ENCODE measurements at places on chromosomes 16 and 17. TPM values are rescaled to one million over a fixed set of nuclear protein-coding genes. Genes with fewer than 3 reads are reported as not detected.

DNA sequence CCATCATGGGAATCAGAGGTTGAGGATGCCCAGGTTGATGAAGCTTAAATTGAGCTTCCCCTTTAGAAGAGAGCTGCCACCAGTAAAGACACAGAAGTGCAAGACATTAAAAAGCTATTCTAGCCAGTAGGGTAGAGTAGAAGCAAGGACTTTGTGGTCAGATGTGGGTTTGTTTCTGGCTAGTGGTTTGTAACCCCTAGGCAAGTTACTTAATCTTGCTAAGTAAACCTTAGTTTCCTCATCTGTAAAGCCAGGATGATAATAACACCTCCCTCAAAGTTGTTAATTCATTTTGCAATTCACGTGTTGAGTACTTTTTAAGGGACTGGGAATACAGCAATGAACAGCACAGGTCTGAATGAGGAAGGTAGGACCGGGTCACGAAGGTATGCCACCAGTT is 3.6 kb downstream of the SNTB2 start:
- no peak for DNase-seq

DNA sequence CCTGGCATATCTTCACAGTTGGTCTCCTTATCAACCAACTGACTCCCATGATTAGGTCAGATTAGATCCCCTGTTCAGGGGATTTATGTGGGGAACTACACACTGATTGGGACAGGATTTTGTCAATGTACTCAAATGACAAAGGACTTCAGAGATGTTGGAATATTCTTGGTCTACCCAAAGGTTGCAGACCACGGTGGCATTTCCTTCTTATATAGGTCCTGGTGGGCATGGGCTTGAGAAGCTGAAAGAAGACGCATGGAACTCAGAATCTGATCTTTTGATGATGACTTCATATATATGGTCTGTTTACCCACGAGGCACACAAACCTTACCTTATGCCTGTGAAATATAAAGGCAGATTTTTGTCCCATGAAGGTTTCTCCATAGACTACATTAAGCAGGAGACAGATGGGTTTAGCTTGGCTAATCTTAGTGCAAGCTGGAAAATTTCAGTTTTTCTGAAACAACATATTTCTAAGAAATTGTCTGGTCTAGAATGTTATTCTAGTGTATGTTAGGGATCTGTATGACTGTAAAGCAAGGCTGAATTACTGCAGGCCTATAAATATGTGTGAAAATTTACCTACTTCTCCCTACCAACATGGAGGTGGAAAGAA is 33.5 kb downstream of the HLF start:
- no peak for DNase-seq

GRCh38 chr16:57537194-57537505 is 779 bp upstream of the CCDC102A start:
- no peak for DNase-seq

DNA sequence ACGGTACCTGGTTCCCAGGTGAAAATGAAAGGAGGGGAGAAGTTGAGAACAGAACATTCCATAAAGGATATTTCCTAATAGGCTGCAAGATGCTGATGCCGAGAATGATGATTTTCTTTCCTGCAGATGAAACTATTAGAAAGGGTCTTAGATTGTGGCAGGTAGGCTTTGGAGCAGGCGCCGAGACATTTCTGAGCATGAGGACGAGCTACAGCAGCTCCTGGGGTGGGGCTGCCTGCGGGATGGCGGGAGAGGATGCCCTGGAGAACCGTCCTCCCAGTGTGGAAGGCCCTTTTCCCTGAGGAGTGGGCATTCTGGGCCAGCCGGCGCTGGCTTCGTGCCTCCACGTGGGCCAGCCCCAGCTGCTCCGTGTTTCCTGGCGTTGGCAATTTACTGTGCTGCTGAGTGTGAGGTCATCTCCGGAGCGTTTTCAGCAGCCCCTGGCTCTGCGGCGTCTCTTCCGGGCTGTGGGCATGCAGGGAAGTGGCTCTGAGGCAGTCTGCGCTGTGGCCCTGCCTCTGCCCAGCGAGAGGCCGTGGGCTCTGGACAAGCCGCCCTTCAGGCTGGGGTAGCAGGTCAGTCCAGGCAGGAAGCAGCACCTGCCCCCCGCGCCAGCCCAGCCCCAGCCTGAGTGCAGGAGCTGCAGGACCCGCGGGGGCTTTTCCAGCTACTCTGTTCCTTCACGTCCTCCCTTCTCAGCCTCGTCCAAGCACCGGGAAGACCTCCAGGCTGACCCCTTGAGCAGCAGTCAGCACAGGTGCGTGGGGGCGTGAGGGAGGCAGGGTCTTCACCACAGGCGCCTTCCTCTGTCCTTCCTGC is 12.2 kb downstream of the ENGASE start:
- no peak for DNase-seq

DNA sequence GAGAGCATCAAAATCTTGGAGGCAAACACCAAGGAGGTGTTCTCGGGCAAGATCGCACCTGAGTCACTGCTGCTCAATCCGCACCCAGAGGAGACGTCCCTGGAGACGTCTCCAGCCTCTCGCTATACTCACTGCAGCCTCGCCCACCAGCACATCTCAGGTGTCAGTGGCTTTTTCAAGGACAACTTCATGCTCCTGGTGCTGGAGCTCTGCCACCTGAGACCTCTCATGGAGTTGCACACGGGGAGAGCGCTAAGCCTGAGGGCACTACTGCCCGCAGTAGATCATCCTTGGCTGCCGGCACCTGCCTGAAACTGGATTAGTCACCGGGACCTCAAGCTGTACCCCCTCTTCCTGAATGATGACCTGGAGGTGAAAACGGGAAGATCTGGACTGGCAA is 2.6 kb upstream of the MBTPS1 start:
- no peak for DNase-seq

DNA sequence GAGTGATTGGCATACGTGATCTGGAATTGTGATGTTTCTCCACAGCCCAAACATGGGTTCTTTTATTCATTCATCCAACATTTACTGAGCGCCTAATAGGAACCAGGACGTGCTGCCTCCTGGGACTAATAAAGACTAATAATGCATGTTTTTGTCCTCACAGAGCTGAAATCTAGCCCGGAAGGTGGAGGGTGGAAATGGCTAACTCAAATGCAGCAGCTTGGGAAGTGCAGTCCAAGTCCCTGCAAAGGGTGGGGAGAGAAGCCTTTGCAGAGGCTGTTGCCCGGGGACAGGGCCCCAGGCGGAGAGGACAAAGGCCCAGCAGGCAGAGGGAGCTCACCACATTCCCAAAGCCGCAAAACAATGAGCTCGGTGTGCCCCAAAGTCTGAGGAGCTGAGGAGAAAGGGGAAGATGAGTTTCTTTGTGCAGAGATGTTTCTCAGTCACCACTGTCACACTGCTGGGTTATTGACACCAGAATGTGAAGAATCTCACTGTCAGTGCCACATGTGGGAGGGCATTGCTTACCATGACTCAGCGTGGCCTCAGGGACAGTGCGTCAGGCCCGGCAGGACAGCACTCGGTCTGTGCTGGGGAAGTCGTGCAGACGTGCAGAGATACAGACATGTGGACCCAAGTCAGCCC is 118.2 kb upstream of the CHMP6 start:
- DNase-seq = no peak

- DNase-seq = no peak
Observed at GRCh38 chr16:29644338-29644857, 18.6 kb upstream of the SPN start.

- no peak for DNase-seq
Observed at GRCh38 chr17:68578236-68578635, 22.9 kb downstream of the FAM20A start.

DNA sequence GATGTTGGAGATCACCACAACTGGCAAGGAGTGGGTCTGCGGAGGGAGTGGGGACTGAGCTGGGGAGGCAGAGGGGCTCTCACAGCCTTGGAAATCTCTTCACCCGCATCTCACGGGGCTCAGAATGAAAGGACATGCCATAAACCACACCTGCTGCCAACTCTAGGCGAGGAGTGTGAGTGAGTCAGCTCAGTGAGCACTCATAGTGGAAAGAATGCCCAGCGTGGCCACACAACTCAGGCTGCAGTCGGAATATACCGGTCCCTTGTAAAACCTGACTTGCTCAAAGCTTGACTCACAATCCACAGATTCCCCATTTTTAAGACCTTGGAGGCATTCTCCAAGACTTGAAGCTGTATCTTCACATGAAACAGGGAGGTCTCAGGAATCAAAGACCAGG is 36.7 kb downstream of the STAT5A start:
- DNase-seq = peak; percentile 71

DNA sequence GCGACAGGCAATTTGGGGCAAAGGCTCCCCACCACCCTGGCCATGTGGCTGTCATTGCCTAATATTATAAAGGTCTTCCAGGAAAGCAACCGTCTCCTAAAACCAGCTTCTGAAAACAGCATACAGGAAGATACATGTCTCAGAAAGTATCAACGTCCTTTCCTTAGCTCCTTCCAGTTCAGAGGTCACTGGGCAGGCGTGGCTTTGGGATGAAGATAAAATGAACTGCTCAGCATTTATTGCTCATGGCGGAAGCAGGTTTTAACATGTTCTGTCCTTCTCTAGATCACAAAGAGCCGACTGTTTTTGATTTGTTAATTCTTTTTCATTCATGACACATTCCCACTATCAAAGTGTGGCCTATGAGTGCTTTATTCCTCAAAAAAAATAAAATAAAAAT is 8.0 kb downstream of the CFAP20 start:
- DNase-seq = no peak

GRCh38 chr16:73226675-73227074 is 178.7 kb upstream of the ZFHX3 start:
- no peak for DNase-seq

GRCh38 chr16:14286368-14287230 is 215.5 kb downstream of the MRTFB start:
- no peak for DNase-seq

DNA sequence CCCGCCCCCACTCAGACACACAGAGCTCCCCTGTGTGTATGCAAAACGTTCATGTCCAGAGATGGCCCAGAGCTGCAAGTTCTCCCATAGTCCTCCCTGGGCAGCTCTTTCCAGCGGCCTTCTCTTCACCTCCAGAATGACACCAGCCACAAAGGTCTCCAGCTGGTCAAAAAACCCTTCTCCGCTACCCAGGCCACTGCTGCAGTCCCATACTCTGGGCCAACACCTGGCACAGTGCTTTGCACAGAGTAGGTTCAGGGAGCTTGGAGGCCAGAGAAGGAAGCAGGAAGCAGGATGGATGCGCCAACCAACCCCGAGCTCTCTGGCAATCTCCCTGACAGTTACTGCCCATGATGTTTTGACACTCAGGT is 1.1 kb upstream of the STAT5B start:
- no peak for DNase-seq

DNA sequence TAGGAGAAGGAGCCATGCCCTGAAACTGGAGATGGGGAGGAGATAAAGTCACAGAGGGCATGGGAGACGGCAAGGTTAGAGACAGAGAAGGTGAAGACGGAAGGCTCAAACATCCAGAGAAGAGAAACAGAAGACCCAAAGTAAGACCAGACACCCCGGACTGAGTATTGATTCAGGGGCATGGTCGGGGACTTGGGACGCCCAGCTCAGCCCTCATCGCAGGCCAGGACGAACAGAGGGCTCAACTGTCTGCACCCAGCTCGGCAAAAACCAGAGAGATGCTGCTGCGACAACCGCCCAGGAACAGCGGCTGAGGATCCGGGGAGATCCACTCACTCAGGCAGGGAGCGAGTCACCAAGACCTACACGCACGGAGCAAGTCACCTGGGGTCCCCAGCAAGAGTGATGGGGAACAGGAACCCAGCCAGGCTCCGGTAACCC is 999 bp downstream of the XYLT1 start:
- DNase-seq = no peak

DNA sequence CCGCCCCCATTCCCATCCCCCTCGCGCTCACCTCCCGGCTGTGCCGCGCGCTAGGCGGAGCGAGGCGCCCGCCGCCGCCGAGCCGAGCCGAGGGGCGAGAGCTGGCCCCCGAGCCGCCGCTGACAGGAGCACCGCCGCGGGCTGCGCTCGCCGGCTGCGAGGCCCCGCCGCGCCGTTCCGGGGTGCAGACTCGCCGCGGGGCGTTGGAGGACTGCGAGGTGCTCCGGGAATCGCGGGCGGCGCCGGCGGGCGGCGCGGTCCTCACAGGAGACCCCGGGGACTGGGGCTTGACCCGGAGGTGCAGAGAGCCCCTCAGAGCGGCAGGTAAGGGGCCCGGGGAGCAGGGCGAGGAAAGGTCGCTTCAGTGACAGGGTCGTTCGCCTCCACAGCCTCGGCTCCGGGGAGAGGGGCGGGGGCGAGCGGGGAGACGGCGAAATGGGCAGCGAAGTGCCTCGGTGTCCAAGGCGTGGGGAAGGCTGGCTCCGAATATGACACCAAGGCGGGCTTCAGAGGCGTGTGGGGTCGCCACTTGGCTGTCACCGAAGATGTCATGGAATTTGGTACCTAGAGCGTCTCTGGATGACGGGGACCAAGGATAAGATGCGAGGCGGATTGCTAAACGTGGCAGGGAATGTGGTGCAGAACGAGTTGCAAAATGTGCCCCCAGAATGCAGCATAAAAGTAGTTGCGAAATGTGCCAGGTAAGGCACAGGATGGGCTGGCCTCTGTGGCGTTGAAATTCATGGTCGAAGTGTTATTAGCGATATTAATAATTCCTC is 580 bp downstream of the TANC2 start:
- no peak for DNase-seq

- no peak for DNase-seq
Observed at GRCh38 chr16:86502856-86503748, 7.2 kb upstream of the FOXF1 start.

DNA sequence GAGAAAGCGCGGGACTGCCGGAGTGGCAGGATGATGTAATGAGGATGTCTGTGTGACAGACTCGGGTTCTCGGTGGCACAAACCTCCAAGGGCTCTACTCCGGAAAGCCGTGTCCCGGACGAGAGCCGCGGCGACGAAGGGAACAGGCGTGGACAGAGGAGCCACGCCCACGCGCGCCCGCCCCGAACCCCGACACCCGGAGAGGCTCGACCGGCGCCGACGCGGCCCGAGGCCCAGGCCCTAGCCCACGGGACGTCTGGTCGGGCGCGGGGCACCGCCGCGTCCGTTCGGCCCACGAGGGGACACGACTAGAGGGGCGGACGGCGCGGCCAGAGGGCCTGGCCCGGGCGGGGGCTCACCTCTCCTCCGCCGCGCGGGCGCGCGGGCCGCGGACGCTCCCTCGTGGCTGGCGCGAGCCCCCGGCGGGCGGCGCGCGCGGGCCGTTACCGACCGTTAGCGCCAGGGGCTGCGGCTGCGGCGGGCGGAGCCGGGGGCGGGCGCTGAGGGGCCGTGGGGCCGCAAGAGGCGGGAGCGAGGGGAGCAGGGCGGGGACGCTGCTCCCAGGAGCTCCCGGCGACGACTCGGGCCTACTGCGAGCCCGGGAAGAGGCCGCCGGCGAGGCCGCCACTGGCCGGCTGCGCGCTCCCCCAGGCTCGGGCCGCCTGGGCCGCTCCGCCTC is 2.1 kb upstream of the IRX5 start:
- no peak for DNase-seq

- no peak for DNase-seq
Observed at GRCh38 chr17:74340470-74341023, 14.5 kb downstream of the KIF19 start.

- no peak for DNase-seq
Observed at GRCh38 chr17:28421787-28422305, 15.8 kb upstream of the SLC46A1 start.

GRCh38 chr16:47392081-47392480 is 68.8 kb downstream of the ITFG1 start:
- DNase-seq = no peak

The WFIKKN2 gene
- total RNA-seq = not detected

The HSPB9 gene
- total RNA-seq = not detected

The SUMO2 gene
- total RNA-seq = 61.9 TPM

The IRX5 gene
- 1.6 TPM for total RNA-seq

The TMEM235 gene
- total RNA-seq = not detected

The TBC1D3B gene
- 6.3 TPM for total RNA-seq

The VPS25 gene
- 131 TPM for total RNA-seq

The SCNN1B gene
- not detected for total RNA-seq

The CHRNE gene
- 2.0 TPM for total RNA-seq

The FGF11 gene
- 1.5 TPM for total RNA-seq

The PLEKHH3 gene
- 11.2 TPM for total RNA-seq
